ENCODE measurements at places on chromosomes 12 and 14.

- peak; percentile 99 for DNase-seq
Measured at GRCh38 chr12:6851921-6852650, at the start of gene USP5. TSS of gene USP5 (plus strand) at chr12:6852150. CDS start at chr12:6852180, 30 bp downstream.

GRCh38 chr12:130160306-130160705 is 2.0 kb upstream of the FZD10 start:
- DNase-seq: no peak

DNA sequence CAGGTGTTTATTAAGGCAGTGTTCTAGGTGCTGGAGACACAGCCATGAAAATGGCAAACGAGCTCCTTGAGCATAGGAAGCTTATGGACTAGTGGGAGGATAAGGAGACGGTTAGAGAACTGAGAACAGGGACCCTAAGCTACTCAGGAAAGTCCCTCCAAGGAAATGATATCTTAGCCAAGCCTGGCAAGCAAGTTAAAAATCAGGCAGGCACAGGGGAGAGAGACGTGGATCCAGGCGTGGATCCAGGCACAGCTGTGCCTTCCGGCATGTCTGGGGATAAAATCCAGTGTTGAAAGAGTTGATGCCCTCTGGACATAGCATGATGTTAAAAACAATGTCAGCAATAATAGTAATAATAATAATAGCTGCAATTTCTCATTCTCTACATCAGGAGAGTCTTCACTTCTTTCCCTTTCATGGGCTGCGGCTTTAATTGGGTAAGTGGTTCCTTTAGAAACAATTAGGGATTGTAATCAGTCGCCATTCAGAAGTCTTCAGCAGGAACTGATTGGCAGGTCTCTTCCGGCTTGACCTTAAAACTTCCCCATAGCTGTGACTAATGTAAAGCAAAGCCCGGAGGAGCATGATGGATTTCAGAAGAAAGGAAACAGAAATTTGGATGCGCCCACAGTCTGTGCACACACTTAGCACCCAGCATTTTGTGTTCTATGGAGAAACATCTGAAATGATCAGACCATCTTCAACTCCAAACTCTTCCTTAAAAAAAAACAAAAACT is 230.2 kb downstream of the SLC41A2 start:
- no peak for DNase-seq

- no peak for DNase-seq
Measured at GRCh38 chr12:120078868-120079267, 37.7 kb downstream of the RAB35 start.

- no peak for DNase-seq
Measured at GRCh38 chr12:41998436-41998835, 146.2 kb downstream of the GXYLT1 start.

- DNase-seq: no peak
Measured at GRCh38 chr12:131644481-131644880, 66.4 kb upstream of the SFSWAP start.

DNA sequence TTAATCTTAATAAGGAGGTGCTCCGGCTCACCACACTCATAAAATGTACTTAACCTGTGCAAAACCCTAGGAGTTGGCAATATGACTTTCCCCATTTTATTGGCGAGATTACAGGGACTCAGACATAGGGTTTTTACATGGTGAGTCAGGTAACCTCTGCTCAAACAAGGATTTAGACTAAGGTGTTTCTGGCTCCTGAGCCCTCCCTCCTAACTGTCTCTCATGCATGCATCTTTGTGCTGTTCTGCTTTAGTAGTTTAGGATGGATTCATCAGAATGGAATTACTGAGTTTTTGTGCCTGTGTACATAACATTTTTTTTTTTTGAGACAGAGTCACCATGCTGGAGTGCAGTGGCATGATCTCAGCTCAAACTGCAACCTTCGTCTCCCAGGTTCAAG is 993.3 kb upstream of the TMEM132C start:
- DNase-seq: no peak

GRCh38 chr14:50739186-50739585 is 71.1 kb upstream of the SAV1 start:
- no peak for DNase-seq

DNA sequence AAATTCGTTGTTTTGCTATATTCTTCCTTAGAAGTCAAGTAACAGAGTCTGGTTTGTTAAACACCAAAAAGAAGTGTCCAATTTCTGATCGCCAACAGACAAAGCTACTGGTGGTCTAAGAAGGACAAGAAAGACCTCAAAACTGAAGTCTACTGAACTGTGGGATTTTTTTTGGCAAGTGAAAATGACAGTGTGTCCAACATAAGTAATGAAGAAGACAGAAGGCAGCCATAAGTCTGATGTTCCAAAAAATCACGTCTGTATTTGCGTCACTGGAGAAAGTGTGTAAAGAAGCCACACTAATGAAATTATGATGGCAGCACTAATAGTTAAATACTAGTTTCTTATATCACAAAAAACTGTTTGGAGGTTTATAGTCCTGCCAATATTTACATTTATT is 32.6 kb downstream of the WASHC3 start:
- DNase-seq: no peak

GRCh38 chr12:14654416-14654815 is 42.0 kb downstream of the GUCY2C start:
- no peak for DNase-seq

DNA sequence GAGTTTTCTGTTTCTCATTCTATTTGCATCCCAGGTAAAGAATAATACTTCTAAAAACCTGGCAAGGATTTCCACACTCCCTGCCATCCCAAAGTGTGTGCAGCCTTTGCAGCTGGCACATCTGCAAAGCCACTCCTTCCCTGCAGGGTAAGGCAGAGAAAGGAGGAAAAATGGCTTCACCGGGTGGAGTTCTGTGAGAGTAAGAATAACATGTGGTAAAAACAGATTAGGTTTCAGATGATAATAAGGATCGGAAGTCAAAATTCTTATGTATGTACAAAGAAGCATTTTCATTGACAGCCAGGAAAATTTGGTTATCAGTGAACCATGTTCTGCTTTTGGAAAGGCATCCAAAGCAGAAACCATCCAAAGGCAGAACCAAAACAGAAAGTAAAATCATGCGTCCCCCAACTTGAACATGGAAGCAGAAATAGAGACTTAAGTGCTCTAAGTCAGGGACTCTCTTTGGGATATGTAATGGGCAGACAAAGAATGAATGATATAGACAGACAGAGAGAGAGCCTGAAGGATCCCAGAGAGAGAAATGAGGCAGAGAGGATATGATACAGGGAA is 192.6 kb upstream of the CCDC196 start:
- no peak for DNase-seq

DNA sequence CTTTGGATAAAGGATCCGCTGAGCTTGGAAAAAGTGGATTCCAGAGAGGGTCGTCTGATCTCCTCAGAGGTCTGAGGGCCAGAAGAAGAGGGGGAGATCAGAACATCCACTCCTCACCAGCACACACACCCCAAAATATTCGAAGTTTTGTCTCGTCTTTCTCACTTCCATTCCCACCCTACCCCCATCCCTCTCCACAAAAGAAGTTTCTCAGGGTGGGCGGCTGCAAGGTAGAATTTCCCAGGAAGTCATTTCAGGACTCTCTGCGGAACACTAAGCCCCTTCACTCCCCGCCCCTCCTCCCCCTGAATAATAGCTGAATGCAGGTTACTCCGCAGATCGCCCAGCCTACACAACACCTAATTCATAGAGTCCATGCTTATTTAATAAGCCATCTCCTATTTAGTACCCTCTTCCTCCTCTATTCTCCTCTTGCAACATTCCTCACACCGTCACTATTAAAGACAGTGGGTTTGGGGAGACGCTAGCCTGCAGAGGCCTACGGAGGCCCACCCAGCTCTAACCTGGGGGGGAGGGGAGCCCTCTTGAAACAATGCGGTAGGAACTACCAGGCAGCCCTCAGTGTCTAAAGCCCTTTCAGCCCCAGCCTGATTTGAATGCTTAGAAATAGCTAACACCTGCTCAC is 649 bp upstream of the SALL2 start:
- no peak for DNase-seq

DNA sequence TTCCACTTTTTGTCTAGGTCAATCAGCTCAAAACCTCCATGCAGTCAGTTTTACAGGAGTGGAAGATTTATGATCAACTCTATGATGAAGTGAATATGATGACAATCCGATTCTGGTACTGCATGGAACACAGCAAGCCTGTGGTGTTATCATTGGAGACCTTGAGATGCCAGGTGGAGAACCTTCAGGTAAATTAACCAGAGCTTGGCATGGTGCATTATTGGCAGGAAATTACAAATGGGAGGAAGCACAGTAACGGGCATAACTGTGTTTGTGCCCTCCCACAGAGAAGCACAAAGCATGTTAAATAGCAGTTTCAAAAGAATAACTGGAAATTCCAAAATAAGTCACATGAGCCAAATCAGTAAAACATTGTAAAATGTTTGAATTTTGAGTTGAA is 135.6 kb downstream of the ESR2 start:
- DNase-seq: no peak

DNA sequence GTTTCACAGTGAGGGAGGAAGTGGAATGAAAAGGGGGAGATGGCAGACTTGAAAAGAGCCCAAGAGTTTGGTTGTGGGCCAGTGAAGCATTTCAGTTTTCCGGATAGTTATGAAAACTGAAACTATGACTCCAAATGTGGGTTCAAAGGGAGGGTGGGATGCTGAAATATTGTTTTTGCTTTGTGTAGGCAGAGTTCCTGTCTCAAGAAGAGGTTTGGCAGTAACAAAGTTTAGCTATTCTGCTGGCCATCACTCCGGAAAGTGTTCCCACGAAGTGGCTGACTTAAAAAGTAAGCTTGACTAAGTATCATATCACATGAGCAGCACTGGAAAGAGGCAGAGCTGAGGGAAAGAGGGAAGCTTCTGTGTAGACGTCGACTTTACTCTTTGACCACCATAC is 85.2 kb downstream of the CAND1 start:
- DNase-seq: no peak

DNA sequence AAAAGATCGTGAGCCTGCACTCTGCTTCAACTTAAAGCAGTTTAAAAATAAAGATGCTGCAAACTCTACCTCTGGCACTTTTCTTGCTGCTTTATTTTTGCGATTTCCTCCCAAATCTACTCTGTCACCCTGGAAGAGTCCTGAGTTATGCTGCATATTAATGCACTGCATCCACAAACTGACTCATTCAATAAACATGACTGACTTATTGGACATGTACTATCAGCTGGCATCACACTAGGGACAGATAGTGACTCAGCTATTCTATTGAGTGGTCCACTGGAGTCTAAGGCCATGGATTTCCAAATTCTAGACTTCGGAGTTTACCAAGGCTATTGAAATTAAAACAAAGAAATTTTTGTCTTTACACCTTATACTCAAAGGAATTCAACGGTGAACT is 90.7 kb upstream of the PTPRR start:
- no peak for DNase-seq

DNA sequence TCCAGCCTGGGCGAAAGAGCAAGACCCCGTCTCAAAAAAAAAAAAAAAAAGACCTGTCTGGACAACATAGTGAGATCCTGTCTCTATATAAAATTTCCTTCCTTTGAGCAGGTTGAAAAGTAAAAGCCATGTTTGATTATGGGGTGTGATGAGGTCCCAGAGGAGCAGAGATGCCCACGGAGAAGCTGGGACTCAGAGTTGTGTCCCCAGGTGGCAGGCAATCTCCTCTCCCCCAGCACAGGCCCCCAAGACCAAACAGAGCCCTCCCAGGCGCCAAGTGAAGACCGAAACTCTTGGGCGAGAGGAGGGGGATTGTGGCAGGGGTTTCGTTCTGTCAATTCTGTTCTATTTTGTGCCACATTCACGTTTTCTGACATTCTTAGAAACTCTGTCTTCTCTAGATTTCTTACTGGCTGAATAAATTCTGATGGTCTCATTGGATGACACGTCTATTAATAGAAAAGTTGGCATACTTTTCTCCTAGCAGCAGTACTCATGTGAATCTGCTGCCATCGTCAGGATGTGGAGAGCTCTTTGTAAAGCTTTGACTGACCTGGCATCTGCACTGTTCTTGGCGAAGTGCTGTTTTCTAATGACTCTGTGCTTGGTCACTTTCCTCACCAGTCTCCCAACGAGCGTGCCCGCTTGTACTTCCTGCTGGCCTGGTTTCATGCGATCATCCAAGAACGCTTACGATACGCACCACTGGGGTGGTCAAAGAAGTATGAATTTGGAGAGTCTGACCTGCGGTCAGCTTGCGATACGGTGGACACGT is 43.4 kb downstream of the HSP90AA1 start:
- DNase-seq: no peak

DNA sequence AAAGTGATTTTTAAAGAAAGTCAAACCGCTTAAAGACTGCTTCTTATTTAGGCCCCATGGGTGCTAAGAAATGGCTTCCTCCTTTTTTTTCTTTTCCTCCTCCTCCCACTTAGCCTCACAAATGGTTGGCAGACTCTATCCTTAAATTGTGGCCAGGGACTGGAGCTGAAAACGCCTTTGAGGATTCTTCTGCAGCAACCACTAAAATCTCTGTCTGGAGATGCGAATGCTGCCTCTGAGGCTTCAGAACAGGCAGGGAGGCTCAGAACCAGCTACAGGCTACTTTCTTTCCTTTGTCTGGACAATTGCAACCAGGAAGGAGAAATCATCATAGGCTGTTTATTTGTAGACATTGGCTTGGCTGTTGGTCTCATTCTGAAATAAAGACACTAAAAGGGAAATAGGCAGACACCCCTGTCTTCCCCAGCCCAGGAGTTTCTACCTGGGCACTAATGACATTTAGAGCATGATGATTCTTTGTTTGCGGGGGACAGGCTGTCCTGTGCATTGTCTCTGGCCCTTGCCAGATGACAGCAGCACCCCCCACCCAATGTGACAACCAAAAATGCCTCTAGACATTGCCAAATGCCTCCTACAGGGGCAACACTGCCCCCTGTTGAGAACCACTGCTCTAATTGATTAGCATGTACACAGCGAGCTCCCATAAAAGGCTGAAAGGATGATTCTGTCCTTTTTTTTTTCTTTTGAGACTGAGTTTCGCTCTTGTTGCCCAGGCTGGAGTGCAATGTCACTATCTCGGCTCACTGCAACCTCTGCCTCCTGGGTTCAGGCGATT is 50.3 kb downstream of the MAP1LC3B2 start:
- peak; percentile 45 for DNase-seq

- DNase-seq: no peak
Measured at GRCh38 chr12:78880078-78880477, 15.5 kb downstream of the SYT1 start.

DNA sequence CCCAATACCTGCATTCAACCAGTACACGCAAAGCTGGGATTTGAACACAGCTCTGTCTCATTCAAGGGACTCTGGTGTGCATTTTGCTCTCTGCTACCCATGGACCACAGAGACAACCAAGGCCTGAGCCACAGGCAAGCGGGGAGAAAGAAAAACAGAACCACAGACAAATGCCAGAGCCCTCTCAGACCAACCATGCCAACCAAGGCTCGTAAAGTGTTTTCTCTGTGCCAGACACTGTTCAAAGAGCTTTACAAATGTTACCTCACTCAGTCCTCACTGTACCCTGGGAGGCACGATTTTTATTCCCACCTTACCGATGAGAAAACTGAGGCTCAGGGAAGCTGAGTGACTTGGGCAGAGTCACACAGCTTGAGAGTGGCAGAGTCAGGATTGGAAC is 32.4 kb upstream of the EML1 start:
- no peak for DNase-seq
